ENCODE measurements at places on chromosomes 3 and 15.

DNA sequence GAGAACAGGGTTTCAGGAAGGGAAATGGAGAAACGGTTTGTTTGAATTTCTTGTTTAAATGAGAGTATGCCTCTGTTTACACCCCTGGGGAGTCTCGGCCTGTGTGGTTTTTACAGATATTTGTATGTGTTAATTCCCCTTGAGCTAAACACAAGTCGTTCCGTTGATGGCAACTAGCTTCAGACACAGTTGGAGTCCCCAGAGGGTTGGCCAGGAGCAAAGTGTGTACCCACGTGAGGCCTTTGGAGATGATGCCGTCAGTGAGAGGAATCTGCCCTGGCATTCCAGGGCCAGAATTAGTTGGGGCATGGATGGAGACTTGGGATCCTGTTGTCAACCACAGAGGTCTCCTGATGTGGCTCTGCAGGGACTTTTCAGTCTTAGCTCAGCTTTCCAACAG is 44.0 kb downstream of the CEMIP start:
- no peak for DNase-seq

DNA sequence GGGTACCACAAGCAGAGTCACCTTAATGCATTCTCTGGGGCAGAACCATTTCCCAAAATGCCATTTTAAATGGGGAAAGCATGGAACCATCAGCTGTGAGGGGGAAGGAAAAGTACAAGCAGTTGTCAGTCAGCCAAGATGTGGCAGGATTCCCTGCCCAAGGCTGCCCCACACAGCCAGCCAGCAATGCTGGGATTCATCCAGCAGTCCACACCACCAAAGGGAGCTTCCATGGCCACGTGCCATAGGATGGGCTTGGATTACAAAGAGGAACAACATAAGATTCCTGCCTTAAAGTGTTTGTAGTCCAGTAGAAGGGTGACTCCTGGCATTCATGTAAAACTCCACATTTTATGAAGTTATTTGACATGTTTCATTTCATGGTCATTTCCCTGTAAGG is 233.3 kb downstream of the SHOX2 start:
- DNase-seq, result no peak

DNA sequence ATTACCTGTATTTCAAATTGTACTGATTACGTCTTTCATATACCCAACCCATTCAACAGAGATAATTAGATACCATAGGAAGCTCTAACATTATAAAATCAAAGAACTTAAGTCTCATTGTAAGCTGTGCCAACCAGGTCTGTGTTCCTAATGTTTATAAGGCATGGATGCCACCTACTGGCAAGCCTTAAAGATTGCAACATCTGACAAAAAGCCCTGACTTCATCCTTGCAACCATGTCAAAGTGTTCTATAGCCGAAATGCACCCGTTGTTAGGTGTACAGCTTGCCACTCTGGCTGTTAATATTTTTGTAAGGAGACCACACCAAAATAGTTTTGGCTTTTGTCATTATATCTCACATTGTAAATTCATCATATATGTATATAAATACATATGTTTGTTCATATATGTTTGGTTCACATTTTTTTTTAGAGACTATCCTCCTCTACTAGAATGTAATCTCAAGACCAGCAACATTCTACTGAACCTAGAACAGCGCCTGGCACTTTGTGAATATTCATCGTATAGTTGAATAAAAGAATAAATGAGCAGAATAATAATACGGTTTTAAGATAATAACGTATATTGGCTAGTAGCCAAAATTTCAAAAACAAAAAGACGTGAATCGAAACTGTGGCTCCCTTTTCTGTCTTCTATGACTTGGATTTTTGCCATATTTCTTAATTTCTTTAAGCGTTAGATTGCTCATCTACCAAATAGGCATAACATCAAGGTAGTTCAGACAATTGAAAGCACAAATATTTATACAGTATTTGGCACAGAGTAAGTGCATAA is 258.1 kb downstream of the TBL1XR1 start:
- peak; percentile 72 for DNase-seq

DNA sequence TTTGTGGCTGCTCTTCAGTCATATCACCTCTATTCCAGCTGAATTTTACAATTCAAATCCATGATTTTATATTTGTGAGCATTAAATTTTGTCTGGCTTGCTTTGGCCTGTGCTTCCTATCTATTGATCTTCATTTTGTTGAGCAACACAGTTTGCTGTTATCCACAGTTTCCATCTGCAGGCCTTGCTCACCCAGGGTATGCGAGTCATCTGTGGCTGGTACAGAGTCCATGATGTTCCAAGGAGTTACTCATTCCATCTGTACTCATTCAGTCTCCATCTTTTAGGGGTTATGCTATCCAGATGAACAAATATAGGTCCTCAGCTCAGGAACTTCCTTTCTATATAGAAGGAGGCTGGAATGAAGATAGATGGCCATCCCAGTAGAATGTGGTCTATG is 70.1 kb upstream of the CCK start:
- no peak for DNase-seq

GRCh38 chr3:124800511-124801258 is 70.4 kb downstream of the UMPS start:
- peak; percentile 38 for DNase-seq

GRCh38 chr3:59079962-59080361 is 30.1 kb upstream of the CFAP20DC start:
- no peak for DNase-seq

- no peak for DNase-seq
These were observed 854.1 kb downstream of the ROBO1 start for GRCh38 chr3:78913711-78914110.

GRCh38 chr15:80949756-80950155 is 39.9 kb downstream of the MESD start:
- no peak for DNase-seq

GRCh38 chr15:96340598-96341512 is 10.4 kb downstream of the NR2F2 start:
- DNase-seq, result peak; percentile 29

DNA sequence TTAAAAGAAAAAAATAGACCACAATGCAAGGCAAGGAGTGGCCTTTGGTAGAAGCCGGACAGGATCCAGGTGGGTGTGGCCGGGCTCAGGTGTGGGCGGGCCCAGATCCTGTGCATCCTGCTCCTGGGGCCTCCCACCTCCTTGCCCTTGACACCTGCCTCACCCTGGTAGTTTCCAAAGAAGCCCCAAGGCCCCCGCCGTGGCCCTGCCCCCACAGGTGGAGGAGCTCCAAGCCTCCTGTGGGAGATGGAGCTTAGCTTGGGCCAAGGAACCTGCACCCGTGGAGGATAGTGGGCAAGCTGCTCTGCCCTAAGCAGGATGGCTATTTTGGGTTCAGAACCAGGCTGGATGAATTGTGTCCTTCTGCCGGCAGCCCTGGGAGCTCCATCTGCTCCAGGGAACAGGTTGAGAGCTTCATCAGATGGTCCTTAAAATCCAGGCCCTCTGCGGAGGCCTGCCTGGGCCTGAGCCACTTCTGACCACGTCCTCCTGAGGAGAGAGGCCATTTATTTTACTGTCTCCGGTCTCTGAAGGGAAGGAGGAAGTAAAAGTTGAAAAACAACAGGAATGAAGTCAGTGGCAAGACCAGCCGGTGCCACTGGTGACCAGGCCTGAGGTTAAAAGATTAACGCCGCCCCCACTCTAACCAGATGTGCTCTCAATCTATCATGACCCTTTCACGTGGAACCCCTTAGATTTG is 53.9 kb upstream of the KLF13 start:
- no peak for DNase-seq

DNA sequence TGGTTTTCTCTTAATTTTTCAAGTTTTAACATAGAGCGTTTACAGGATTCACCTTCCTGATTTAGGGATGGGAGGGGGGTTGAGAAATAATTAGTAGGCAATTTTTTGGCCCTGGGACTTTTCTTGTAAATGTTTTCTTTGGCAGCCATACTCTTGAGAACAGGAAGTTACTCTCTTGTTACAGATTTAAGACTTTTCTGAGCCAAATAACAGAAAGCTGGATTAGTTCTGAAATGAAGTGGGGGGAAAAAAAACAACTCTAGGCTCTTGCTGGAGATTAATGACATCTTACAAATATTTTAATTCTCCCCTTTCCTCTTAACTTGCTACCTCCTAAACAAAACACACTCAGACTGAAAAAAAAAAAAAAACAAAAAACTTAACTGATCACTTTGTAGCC is 13.8 kb upstream of the POLR2M start:
- no peak for DNase-seq

- DNase-seq, result no peak
These were observed 539.1 kb upstream of the ROBO2 start for GRCh38 chr3:76500746-76501275.

DNA sequence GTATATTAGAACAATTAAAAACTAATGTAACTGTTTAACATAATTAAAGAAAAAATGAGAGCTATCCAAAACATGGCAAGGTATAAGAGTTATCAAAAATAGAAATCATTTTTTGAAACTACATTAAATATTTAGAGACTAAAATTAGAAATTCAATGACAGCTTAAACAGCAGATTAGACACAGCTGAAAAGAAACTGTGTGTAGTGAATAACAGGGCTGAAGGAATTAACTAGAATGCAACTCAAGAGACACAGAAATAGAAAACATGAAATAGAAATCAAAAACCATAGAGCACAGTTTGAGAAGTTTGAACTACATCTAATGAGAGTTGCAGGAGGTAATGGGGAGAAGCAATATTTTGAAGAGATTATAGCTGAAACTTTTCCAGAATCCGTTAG is 59.9 kb upstream of the FBN1 start:
- DNase-seq, result no peak

- DNase-seq, result no peak
These were observed 48.1 kb downstream of the STAC start for GRCh38 chr3:36428445-36428844.

DNA sequence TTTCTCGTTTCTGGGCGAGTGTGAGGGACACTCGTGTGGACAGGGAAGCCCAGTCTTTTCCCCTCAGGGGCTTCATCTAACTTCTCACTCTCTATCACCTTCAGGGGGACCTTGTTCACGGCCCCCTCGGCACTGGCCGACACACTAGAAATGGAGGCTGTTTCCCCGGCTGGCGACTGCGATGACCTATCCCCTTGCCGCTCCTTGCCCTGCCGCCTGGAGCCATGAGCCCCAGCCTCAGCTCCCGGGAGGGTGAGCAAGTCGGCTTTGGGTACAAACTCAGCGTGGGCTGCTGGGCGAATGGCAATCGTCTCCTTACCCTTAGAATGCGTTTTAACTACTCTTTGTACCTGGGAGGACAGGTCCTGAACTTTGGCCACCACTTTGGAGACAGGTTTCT is 41.0 kb downstream of the FMN1 start:
- DNase-seq, result no peak

- no peak for DNase-seq
These were observed 247.7 kb downstream of the AGBL1 start for GRCh38 chr15:86327230-86327865.

DNA sequence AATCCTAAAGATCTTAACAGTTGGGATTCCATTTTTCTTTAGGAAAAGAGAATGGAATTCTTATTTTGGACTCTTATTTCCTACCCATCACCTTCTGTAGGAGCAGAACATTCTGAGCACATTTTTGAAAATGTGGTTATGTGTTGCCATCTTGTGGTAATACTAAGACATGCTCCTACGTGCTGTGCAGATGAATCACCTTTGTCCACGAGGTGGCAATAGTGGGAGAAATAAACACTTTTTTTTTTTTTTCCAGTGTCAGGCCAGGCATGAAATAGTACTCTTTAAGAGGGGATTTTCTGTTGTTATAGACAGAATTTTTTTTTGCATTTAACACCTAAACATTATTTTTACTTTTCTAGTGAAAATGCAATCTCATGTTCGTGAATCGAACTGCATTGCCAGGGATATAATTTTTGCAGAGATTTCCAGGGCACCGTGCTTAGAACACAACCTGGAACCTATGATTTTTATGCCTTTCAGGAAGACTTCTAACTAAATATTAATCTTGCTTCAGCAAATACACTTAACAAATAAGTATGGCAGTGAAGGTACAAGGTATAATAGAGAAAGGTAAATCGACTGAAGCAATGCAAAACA is 196.6 kb downstream of the GAP43 start:
- peak; percentile 70 for DNase-seq

- DNase-seq, result no peak
These were observed 50.0 kb downstream of the STRIT1 start for GRCh38 chr3:155243512-155243921.

GRCh38 chr3:71087143-71088018 is 496.1 kb downstream of the FOXP1 start:
- DNase-seq, result no peak

DNA sequence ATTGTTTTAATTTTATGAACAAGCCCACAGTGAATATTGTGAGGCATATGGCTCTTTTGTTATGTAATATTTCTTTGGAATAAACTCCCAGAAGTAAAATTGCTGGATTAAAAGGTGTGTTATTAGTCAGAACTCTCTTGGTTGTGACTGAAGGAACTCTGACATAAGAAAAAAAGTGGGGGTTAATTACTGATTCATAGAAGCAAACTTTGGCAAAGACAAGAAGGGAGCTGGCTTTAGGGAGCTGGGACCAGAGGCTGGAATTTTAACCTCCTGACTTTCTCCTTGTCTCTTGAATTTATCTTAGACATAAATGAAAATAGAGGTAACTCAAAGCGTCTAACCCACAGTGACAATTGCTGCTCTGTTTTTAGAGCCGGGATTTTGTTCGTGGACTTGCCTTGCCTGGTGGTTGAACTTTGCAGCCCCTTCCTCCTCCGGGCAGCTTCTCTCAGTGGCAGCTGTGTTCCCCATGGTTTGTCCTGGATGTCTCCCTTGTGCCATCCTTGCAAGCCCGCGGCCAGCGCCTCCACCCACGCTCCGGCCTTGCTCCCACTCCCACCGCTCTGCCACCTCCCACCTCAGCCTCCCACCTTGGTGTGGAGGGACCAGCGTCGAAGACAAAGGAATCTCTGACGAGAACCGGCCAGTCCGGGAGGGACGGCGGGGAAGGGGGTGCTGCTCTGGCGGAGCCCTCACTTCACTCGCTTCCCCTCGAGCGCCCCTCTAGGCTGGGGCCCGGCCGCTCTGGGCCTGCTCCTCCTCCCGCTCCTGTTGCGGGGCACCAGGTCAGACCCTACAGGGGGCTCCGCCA is 28.0 kb downstream of the ARHGAP31 start:
- DNase-seq, result no peak

GRCh38 chr15:43889042-43889441 is 62.2 kb downstream of the WDR76 start:
- DNase-seq, result no peak

GRCh38 chr3:74267588-74268184 is 346.8 kb downstream of the CNTN3 start:
- DNase-seq, result no peak

- DNase-seq, result no peak
These were observed 115.5 kb upstream of the ABHD17C start for GRCh38 chr15:80579611-80580010.

DNA sequence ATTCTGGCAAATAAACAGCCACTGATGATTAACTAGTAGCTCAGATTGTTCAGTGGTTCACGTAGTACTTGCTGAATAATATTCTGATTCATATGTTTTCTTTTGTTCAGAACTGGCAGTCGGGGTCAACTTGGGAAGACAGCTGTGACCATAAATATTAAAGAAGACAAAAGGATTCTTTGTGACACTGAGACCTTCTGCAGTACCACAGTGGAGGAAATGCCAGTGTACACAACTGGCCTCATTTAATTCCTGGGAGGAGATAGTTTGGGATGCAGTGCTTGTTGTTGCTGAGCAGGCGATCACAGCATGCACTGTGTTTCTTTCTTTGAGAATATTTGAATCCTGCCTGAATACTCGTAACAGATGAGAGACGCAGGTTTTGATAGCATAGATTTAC is 26.7 kb upstream of the MCF2L2 start:
- no peak for DNase-seq

Data from NCI-H345 (cell line).